ENCODE measurements at places on chromosomes 3 and 15.
A peak's percentile ranks its signal among the peaks of the same experiment; 100 is the strongest.

DNA sequence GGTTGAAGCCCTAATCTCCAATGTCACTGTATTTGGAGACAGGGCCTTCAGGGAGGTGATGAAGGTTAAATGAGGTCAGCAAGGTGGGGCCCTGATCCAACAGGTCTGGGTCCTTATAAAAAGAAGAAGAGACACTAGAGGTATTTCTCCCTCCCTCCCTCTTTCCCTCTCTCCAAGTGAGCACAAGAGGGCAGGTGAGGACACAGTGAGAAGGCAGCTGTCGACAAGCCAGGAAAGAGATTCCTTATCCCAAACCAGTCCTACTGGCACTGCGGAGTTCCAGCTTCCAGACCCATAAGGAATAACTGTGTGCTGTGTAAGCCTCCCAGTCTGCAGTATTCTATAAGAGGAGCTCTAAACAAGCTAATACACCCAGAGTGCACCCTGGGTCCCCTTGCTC, 134.7 kb downstream of the ADAMTS17 start:
- DNase-seq = no peak

- DNase-seq = no peak
Measured at GRCh38 chr3:183182732-183183610, 20.4 kb upstream of the LAMP3 start.

DNA sequence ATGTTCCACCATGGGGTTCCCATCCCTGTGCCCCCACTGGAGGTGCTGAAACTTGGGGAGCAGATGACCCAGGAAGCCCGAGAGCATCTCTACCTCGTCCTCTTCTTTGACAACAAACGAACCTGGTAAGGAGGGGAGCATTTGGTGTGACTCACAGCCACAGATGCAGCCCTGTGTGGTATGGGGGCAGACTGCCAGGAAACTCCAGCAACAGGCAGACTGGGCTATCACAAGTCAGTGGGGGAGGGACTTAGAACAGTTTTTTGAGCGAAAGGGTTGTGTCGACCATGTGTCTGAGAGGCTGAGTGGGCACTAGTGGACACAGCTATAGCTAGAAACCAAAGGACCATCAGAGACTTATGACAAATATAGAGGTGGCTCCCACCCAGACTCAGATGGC, 3.4 kb upstream of the OGG1 start:
- DNase-seq = no peak

GRCh38 chr3:114508976-114509375, 215.1 kb downstream of the TIGIT start:
- no peak for DNase-seq

DNA sequence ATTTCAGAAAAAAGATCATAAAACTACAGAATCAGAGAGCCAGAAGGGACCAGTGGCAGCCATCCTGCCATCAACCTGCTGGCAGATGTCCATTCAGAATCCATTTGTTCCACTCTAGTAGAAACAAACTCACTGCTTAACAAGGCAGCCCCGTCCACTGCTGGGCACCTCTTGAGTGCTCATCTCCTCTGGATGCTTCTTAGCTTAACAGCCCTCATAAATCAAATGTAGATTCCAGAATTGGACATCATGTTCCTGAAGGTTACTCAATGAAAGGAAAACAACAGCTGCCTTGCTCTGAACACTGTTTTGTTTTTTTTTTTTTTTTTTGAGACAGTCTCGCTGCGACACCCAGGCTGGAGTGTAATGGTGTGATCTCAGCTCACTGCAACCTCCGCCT, 37.3 kb downstream of the ABCC5 start:
- no peak for DNase-seq

DNA sequence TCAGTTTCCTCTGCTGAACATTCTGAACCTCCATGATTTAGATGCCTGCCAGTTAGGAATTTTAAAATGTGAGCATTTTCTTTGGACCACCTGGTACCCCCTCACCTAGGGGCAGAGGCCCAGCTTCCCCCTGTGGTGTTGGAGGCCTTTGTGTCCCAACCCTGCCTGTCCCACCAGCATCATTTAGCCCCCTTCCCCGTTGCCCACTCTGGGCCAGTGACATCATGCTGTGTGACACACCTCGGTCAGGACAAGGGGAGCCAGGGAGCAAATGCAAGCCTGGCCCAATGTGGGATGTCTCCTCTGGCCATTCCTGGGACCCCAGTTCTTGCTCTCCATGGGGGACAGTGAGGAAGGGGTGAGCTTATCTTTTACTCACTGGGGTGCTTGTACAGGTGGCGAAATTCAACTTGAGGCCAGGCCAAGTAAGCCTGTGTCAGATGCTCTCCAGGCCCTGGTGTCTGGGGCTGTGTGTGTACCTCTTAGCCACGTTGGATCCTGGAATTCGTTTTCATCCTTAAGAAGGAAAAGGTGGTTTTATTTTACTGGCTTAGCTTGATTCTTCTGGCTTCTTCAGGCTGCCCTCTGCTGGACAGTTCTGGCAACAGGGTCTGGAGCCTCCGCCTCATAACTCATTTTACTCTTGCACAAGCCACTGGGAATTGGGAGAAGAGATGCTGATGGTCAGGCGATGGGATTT, 49.7 kb upstream of the MYZAP start:
- no peak for DNase-seq

- DNase-seq = no peak
Measured at GRCh38 chr3:48142316-48142870, 45.8 kb downstream of the CDC25A start.

DNA sequence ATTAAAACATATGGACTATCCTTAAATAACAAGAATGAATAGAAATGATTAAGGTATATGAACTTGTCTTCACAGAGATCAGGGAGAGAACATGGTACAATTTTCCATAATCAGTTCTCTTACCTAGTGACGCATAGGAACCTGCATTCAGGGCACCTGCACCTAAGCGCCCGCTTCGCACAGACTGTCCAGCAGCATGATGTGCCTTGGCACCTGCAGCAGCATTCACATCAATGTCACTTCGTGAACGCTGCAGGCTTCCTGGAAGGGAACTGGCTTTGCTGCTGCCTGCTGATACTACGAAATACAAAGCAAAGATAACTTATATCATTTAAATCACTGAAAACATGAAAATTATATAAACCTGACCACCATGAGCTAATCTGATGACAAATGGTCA, 115.2 kb downstream of the CLASP2 start:
- no peak for DNase-seq

DNA sequence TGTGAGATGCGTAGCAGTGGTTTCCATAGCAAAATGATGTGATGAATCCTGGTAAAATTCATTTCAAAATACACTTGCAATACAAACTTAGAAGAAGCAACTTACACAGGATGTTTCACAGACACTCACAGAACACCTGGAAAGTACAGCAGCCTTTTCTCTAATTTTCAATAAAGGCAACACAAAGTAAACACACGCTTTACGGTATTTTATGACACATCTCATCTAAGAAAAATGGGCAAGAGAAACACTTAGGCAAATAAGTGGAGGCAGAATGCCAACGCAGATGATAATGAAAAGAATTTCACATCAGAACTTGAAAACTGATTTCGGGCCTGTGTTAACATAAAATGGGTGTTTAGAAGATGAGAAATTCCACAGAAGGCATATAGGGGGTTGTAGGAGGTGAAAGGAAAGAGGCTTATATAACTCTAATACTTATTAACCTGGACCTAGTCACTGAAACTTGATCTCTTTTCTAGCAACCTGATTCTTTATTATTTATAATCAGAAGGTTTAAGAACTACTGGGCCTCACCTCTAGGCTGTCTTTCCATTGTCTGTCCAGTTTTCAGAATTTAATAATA, 25.6 kb upstream of the MAP3K13 start:
- DNase-seq = no peak

DNA sequence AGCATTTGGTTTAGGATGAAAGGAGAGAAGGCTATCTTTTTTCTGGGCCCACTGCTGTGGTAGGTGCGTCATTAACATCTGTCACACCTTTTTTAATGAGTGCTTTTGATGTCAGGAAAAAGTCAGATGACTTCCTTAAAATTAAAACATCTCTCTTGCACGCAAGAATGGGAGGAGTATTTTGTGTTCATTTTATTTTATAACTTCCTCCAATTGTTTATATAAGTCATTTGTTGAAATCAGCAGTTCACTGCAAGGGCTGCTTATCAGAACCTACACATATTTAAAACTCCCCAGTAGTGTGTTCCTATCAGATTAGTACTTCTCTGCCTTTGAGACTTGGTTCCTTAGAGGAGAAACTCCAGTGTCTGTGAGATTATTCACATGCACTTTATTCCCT, 143.8 kb downstream of the NEO1 start:
- no peak for DNase-seq

GRCh38 chr15:42364529-42364928, 5.2 kb downstream of the CAPN3 start:
- DNase-seq = no peak

- no peak for DNase-seq
Measured at GRCh38 chr15:70327856-70328678, 230.3 kb upstream of the TLE3 start.

GRCh38 chr15:67242708-67243111, 11.8 kb downstream of the AAGAB start:
- no peak for DNase-seq

DNA sequence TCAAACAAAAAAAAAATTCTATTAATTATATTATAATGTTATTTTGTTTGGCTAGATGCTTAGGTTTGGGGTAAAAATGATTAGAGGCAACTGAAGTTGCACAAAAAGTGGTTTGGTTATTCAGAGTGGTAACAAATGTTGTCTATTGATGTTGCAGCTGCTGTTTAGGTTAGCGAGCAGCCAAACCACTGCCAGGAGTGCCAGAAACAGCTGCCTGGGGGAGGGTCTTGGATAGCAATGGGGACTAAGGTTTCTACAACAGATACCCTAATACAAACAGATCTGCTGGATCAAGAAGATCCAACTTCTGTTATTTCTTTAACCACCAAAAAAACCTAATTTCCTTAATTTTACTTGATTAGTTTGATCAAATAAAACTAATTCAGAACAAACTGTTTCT, 26.6 kb downstream of the BTLA start:
- no peak for DNase-seq

- no peak for DNase-seq
Measured at GRCh38 chr3:104298662-104299061, 1068.0 kb upstream of the ALCAM start.

GRCh38 chr3:148791920-148792319, 35.7 kb upstream of the CPB1 start:
- DNase-seq = no peak

DNA sequence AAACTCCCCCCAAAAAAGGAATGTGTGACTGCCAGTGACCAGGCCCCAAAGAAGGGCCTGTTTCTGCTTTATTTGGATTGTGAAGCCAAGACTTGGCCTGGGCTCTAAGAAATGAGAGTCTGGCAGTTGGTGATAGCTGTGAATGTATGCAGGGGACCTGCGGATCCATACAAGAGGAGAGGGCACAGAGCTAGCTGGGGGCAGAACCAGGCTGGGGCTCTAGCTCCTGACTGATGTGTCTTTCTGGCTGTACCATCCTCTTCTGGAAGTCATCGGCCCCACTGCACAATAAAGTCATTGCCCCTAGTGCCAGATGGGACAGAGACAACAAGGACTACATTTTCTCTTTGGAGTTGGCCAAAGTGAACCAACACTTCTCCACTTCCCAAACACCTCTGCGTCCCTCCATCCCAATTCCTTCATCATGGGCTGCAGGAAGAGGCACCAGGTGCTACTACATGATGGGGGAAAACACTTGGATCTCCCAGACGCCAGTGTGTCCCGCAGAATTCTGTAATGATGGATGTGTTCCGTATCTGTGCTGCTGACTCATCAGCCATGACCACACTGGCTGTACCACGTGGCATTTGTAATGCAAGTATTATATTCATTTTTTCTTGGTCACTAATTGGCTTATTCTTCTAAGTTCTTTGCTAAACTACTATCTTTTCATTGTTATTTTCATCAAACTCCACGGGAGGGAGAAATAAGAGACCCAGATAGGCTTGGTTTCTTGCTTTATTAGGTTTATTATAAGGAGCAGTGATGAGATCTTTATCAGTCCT, 1.7 kb upstream of the PLA2G4F start:
- DNase-seq = no peak

- DNase-seq = peak; percentile 67
Measured at GRCh38 chr3:101635954-101636798, 40.8 kb downstream of the ZBTB11 start.

DNA sequence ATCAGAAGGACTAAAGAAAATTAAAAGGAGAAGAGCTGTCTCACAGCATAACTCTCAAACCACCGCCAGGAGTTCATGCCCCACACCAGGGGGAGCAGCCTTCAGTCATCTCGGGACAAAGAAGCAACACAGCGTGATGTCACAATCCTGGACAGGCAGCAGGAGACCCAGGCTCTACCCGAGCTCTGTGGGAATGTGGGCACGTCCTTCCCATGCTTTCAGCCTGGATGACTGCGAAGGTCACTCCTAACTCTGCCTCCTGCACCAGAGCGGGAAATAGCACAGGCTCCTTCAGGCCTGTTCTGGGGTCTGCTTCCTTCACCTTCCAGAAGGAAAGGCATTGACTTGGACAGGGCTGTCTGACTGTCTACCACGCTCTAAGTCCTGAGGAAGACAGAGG, 31.3 kb downstream of the NOX5 start:
- DNase-seq = no peak

DNA sequence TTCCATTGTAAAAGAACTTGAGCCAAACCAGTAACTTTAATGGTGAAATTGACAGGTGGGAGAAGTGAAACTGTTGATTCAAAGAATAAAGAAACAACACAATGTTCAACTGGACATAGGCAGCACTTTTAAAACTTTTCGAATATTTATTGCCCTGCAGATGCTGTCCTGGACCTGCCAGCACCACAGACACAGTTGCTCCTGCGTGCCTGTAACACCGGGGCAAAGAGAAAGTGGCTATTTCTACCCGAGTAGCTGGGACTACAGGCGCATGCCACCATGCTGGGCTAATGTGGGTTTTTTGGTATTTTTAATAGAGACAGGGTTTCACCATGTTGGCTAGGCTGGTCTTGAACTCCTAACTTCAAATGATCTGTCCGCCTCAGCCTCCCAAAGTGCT, 7.4 kb downstream of the IL5RA start:
- DNase-seq = no peak

GRCh38 chr3:149532489-149533180, 58.1 kb downstream of the TM4SF4 start:
- DNase-seq = no peak

DNA sequence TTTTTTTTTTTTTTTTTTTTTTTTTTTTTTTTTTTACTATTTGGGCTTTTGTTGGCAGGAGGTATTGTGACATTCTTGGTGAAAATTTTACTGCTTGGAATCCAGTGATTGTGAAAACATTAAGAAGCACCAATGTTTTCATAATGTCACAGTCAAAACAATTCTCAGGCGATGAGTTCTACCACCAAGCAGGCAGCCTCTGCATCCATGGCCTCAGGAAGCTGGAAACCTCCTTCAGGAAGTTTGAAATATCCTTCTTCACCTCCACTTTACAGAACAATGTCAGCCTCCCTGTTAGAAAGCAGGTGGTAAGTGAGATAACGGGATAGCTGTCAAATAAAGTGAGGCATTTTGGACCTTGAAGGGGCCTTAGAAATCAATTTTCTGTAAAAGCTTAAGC, 98.3 kb downstream of the MEX3B start:
- DNase-seq = no peak
